Activated CD4-positive, alpha-beta memory T cell treated with anti-CD3 and anti-CD28 coated beads for 36 hours (primary cell): ENCODE measurements at places on chromosomes 7 and 10. TPM values are rescaled to one million over a fixed set of nuclear protein-coding genes. Genes with fewer than 3 reads are reported as not detected.

DNA sequence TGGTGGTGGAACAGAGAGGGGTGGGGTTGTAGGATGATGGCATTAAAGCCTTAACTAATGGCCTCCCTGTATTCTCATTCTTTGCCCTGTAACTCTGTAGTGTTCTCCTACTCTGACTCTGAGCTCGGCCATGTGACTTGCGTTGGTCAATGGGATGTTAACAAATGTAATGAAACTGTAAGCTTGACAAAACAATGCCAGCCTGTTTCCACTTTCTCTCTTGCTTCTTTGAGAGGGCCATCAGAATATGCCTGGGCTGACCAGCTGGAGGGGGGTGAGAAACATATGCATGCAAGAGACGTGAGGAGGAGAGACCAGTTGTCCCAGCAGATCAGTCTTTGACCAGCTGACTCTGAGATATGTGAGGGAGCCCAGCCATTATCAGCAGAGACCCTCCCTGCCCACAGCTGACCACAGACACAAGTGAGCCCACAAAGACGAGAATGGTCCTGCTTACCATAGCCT, 100.6 kb downstream of the ICA1 start:
- no peaks in the 10 kb centered on the region for H3K27me3 ChIP-seq
- H3K27ac ChIP-seq = no peak overlapping the region
- DNase-seq = no peak
- H3K4me1 ChIP-seq = no peaks in the 10 kb centered on the region

FBXL13 gene
- 0.63 TPM for total RNA-seq

STEAP4 gene
- not detected for total RNA-seq

- no peaks in the 10 kb centered on the region for H3K36me3 ChIP-seq
- no peak overlapping the region for H3K27ac ChIP-seq
- no peak for DNase-seq
- H3K4me3 ChIP-seq = no peak overlapping the region
- peaks cover 12% of the 10 kb centered on the region for H3K27me3 ChIP-seq
These were observed 32.2 kb downstream of the MRPS33 start for GRCh38 chr7:140982508-140982907.

- peaks cover 33% of the 10 kb centered on the region for H3K36me3 ChIP-seq
- H3K4me1 ChIP-seq = no peaks in the 10 kb centered on the region
- no peak overlapping the region for H3K4me3 ChIP-seq
- DNase-seq = no peak
- H3K27ac ChIP-seq = no peak overlapping the region
These were observed 135.6 kb downstream of the ATE1 start for GRCh38 chr10:121792198-121792597.

TMEM120A gene
- total RNA-seq = 24.2 TPM

WNT8B gene
- total RNA-seq = 0.46 TPM

GRCh38 chr7:118771672-118772071, 547.2 kb downstream of the ANKRD7 start:
- H3K4me3 ChIP-seq = no peak overlapping the region
- H3K27me3 ChIP-seq = no peaks in the 10 kb centered on the region
- no peak for DNase-seq
- no peak overlapping the region for H3K27ac ChIP-seq
- H3K36me3 ChIP-seq = no peaks in the 10 kb centered on the region

HOGA1 gene
- total RNA-seq = not detected

DNA sequence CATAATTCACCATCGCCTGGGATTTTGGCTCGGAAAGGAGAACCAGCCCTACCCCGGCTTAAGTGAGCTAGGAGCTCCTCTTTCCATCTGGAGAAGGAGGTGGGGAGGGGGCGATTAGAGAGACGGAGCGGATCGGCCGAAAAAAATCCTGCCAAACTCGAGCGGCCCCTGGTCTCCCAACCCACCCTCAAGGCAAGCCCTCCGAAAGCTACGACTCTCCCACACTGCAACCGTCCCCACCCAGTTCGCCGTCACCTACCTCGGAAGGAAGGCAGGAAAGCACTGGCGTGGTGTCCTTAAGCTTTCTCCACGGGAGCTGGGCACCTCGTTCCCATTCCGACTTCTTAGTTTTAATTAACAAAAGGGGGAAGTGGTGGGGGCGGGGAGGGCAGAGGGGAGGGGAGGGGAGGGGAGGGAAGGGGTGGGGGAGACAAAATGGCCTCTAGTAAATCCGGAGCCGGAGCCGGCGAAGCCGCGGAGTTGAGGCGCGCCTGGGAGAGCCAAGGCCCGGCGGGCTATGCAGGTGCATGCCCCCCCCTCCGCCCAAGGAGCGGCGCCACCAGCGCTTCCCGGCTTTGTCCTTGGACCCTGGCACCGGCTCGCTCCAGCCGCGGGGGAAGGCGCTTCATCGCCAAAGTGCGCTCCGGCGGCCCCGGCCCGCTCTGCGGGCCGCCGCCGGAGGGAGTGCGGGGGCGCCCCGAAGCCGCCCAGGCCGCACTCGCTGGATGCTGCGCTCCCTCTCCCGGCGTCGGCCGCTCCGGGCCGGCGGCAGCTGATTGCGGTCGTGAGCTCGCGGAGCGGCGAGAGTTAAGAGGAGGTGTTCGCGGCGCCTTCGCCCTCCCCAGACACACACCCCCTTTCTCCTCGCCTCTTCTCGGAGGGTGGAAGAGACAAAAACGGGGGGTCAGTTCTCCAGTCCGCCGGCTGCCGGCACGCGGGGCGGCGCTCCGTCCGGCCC, at the start of gene LRRC4:
Gene LRRC4 (minus strand): TSS at position 784 of the 958 bp plus-strand sequence. CDS start 797 bp downstream, outside the sequence.
- no peak within 1 kb of the TSS for H3K27ac ChIP-seq
- H3K4me3 ChIP-seq = peak within 1 kb of the TSS; percentile 72
- no peaks in the 10 kb centered on the region for H3K27me3 ChIP-seq
- DNase-seq = peak; percentile 46
- H3K4me1 ChIP-seq = peaks cover 15% of the 10 kb centered on the region

- no peaks in the 10 kb centered on the region for H3K27me3 ChIP-seq
- H3K36me3 ChIP-seq = no peaks in the 10 kb centered on the region
- H3K4me3 ChIP-seq = no peak overlapping the region
- H3K27ac ChIP-seq = no peak overlapping the region
- H3K4me1 ChIP-seq = no peaks in the 10 kb centered on the region
These were observed 25.1 kb upstream of the RAB18 start for GRCh38 chr10:27479016-27479415.
